Left renal cortex interstitium (tissue), 4 donors: ENCODE measurements at places on chromosomes 3 and 15. TPM values are rescaled to one million over a fixed set of nuclear protein-coding genes. Genes with fewer than 3 reads are reported as not detected.

GRCh38 chr15:35358824-35359223, 187.1 kb downstream of the DPH6 start:
- DNase-seq, result no peak

- DNase-seq, result no peak
These were observed 52.9 kb downstream of the BFSP2 start for GRCh38 chr3:133452641-133453319.

The GOLGA8H gene
- polyA plus RNA-seq, result 1.6 TPM

The H1-8 gene
- not detected for polyA plus RNA-seq

DNA sequence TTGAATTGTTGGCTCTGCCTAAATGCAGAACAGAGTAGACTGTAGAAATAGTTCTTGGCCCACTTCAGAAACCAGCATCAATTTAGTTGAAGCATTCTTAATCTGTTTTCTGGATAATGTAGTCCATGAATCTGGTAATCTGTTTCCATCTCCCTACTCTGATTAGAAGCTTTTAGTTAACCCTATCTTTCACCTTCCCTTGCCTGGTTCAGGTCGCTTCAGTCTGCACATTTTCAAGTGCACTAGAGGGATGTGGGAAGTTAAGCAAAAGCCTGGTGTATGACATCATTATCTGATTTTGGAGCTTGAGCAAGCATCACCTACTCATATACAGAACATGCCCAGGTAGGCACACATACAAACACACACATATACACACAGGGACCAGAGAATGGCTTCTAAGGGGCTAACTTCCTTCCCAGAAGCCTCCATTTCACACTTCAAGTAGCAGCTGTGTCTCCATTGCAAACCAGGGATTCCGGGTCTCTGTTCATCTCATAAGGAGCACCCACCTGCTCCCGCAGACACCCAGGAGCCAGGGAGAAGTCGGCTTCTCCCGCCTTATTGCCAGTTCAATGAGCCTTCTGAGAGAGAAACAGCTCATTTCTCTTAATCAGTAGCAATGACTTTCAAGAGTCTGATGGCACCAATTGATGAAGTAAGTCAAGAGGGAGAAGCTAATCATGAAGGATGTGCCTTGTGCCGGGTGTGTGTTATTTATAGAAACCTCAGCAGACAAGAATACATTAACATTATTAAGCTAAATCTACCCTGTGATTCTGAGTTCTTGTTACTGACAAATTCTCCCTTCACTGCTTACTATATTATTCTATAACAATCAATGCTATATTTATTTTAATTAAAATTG, 347.9 kb upstream of the STAC start:
- DNase-seq, result no peak

- no peak for DNase-seq
These were observed 133.2 kb upstream of the TOPAZ1 start for GRCh38 chr3:44108481-44108880.

DNA sequence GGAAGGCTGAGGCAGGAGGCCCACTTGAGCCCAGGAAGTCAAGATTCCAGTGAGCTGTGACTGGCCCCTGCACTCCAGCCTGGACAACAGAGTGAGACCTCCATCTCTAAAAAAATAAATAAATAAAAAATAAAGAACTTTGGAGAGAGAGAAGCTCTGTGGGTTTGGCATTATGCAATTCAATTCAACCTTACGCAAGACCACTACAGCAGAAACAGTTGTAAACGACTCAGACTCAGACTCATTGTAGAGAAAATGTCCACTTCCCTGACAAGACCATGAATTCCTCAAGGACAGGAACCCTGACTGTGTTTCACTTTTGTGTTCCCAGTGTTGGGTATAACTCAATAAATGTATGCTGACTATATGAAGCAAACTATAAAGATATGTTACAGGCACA, 90.3 kb upstream of the C3orf80 start:
- no peak for DNase-seq

The DOCK3 gene
- 2.2 TPM for polyA plus RNA-seq

DNA sequence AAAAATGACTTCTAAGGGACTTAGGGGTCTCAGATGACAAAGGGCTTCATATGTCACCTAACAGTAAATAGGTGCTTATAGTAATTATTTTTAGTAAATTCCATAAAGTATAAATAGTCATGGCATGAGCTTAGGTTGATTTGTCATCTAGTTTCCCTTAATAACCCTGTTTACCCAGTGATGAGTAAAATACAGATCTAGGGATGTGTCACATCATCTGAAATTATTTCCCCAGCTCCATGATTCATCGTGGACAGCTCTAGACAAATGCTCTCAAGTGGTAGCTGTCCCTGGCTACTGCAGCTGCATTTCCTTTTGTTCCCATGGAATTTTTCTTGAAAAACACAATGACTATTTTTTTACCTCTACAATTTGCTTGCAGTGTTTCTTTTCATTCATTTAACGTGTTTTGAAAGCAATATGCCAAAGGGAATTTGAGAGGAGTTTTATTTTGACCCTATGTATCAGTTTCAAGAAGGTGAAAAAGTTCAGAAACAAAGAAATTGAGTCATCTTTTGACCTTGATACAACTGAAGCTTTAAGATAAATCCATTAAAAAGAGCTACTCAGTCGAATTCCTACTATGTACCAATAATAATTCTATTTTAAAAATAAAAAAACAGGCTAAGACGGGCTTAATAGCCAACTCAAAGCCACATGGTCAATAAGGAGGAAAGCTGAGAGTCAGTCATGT, 241.6 kb downstream of the KCNMB2 start:
- DNase-seq, result no peak

DNA sequence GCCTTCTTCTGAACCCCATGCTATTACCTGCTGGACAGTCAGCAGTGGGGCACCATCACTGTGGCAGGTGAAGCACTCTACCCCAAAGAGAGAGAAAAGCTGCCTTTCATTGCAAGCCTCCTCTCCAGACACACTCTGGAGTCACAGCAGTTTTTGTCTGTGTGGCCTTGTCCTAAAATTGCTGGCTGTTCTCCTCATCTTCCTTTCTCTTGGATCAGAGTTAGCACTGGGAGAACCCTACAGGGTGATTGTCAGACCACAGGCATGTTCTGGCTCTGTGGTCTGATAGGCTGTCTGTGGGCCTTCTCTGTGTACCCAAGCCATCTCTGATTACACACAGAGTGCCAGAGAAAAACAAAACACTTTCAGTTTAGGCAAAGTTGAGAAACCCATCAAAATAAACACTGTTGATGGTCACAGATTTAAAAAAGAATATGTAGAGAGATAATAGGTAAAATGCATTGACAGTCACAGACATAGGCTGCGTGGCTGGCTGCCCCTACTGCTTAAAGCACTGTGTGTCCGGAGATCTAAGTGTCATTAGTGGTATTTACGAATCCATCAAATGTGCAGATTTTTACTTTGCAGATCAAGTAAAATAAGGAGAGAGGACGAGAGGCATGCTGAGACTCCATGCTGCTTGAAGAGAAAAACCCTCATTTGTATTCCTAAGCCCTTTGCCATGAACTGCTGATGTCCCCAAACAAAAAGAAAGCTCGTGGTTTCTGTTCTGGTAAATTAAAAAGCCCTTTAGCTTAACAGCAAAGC, 689.9 kb downstream of the TUSC7 start:
- no peak for DNase-seq

- no peak for DNase-seq
These were observed 4.4 kb downstream of the ATOSA start for GRCh38 chr15:52674831-52675230.

- DNase-seq, result no peak
These were observed 7.2 kb downstream of the GHRL start for GRCh38 chr3:10285272-10286132.

The GTF2E1 gene
- polyA plus RNA-seq, result 13.8 TPM

The EPHA3 gene
- polyA plus RNA-seq, result 5.1 TPM

DNA sequence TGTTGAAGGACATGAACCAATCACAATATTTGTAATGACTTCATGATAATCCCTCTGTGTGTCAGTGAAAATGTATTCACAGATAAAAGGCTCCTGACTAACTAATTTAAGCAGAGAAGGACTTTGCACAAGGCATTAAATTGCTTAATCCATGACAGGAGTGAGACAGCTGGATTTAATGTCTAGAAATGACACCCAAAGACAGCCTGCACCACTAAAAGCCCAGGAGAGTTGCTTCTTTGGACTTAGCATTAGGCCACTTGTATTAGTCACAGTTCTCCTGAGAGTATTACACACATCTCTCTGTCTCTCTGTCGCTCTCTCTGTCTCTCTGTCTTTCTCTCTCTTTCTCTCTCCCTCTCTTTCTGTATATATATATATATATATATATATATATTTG, 180.4 kb downstream of the GOLGA8K start:
- DNase-seq, result no peak

The XCR1 gene
- polyA plus RNA-seq, result 0.31 TPM

GRCh38 chr3:98553021-98553563, 21.3 kb downstream of the GPR15 start:
- no peak for DNase-seq

DNA sequence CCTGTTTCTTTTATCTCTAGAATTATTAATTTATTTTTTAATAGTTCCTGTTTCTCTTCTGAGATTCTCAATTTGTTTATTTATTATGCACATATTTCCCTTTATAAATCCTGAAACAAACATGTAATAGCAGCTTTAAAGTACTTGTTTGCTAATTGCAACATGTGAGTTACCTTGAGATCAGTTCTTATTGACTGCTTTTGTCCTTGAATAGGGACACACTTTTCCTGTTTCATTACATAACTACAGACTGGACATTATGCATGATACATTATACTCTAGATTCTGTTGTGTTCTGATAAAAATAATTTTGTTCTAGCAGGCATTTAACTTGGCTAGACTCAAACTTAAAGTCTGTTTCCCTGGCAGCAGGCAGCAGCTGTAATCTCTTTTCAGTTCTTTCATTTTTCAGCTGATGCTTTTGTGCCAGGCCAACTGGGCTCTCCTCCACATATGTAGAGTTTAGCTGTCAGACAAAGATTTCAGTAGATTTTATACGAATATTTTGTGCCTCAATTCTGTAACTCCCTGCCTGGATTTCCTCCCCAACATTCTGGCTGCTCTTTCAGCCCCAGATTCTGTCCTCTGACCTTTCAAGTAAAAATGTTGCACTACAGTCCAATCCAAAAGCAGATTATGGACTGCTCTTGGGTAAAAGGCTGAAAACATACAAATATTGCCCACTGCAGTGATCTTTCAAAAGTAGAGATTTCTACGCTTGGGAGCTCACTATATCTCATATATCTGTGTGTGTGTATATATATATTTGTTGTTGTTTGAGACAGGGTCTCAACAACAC, 41.9 kb downstream of the PCOLCE2 start:
- DNase-seq, result no peak

- DNase-seq, result no peak
These were observed 1.7 kb upstream of the FAH start for GRCh38 chr15:80151148-80151547.

DNA sequence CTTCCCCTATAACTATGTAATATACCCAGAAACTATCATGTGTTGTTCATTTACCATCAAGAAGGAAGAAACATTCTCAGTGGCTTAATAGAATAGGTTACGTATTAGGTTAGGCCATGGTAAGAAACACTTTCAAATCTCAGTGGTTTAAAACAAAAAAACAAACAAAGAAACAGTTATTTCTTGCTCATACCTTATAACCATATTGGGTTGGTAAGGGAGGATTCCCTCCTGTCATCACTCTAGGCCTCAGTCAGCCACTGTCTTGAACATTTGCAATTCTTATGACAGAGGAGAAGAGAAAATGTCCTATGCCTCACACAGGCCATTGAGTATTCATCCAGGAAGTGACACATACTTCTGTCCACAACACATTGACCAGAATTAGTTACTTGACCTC, 727.7 kb upstream of the NECTIN3 start:
- no peak for DNase-seq

DNA sequence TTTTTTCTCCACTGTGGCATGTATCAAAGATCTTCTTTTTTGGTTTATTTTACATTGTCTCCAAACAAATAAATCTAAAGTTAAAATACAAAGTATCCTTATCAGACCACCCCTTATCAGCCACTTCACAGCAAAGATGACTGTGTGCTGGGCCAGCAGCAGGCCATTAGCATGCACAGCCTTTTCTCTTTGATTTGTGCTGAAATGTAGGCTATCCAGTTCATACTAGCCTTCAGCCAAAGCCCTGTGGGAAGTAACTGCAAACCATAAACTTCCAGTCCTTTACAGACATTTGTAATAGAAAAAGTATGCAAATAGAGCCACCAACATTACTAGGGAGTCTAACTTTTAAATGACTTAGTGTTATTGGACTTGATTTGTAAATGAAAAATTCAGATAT, 816.3 kb downstream of the FHIT start:
- no peak for DNase-seq

GRCh38 chr15:31727612-31728011, 302.7 kb upstream of the CHRNA7 start:
- no peak for DNase-seq

GRCh38 chr3:25438791-25439555, 10.9 kb downstream of the RARB start:
- no peak for DNase-seq

DNA sequence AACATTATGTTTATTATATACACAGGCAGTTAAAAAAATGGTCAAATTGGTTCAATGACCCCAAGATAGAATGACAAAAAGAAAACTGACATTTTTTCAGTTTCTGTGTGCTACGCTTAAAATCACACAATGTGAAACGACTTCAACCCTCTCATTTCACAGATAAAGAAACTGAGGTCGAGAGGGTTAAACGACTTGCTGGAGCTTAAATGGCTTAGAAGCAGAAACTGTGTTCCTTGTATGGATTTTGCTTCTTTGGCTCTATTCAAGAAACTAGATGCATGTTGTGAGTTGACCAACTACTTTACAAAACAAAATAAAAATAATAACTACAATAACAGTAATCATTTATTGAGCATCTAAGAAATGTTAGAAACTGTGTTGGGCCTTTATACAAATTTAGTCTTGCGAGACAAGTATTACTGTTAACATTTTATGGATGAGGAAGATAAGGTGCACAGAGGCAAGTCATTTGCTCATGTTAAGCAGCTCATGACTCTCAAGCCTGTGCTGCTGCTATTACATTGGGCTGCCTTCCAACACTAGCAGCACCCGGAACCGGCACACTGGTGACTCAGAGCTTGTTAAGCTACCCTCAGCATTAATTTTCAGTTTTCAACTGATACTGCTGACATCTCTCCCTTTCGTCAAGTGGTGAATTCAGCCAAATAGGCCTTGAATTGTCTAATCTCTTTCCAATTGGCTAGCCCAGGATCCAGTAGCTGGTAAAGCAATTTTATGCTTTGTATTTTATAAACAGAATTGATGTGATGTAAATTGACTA, 487.6 kb downstream of the NAALADL2 start:
- DNase-seq, result no peak

DNA sequence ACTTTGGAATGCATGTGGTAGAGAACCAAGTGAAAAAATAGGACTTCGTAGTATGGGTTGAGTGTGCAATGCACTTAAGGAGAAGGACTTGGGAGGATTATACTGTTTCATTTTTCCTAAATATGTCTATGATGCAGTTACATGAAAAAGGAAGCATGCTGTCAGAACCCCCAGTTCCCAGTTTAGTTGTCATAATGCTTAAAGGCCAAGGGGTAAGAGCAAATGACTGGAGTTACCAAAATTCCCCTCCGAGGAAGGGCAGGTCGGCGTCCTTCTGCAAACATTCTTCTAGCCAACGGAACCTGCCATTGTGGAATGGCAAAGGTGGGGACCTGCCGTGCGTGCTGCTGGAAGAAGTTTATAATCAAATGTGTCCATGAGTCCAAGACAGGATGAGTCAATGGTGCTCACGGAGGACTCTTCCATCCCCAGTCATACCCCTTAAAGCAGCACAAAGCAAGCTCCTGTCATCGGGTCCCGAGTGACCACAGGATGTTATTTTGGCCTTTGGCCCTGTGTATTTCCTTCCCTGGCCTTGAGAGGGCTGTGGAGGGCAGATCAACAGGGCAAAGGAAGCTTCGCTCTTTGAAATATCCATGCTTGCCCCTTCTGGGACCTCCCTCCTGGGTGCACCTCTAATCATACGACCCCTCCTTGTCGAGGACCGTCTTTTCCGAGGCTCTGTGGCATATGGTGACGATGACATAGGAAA, 93.2 kb downstream of the SLCO3A1 start:
- no peak for DNase-seq
